NCI-H524 treated with DMSO at 0.1 percent for 48 hours (cell line): ENCODE measurements at places on chromosomes 1 and 21.

GRCh38 chr1:207990876-207991582 is 80.1 kb upstream of the CD34 start:
- no peak for DNase-seq

DNA sequence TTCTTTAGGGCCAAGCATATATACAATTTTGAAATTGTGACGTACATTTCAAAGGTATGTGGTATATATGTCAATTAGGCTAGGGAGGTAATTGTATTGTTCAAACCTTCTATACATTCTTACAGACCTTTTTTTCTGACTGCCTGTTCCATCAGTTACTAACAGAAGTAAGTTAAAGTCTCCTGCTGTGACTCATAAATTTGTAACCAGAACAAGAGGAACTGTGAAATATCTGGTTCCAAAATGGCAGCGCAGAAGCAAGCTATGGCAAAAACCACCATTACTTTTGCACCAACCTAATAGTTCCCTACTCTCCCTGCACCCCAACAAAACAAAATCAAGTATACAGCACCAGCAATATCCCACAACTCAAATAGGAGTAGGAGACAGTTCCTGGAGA is 93.6 kb downstream of the ENAH start:
- DNase-seq: no peak

GRCh38 chr1:116105996-116106395 is 5.2 kb upstream of the MAB21L3 start:
- no peak for DNase-seq

- DNase-seq: no peak
These were observed 83.2 kb downstream of the BCAR3 start for GRCh38 chr1:93598396-93598795.

DNA sequence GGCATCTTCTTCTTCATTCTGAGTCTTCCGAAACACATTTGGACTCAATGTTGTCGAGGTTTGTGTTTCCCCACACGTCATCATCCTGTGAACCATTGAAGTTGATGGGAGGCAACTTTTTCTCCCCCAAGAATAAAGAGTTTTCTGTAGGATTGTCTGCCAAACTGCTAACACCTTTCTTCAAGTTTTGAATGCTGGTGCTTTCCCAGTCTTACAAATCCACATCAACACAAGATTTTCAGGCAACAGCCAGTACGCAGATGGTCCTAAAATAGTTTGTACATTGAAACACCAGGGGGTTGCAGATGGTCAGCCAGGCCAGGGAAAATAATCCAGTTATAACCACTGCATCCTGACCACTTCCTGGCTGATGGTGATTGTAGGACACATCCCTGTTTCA is 187.9 kb downstream of the DISC1 start:
- no peak for DNase-seq

GRCh38 chr21:28892199-28893111 is 100.2 kb downstream of the LTN1 start:
- no peak for DNase-seq
